Hair follicle dermal papilla cell (primary cell): ENCODE measurements at places on chromosomes 3 and 15. TPM values are rescaled to one million over a fixed set of nuclear protein-coding genes. Genes with fewer than 3 reads are reported as not detected.

Gene ASB14
- total RNA-seq = not detected in 2 replicates

Gene GOLIM4
- 43.6 and 44.6 TPM in 2 replicates for total RNA-seq

Gene CHST13
- total RNA-seq = 0.24 and 0.65 TPM in 2 replicates

Gene FGD5
- total RNA-seq = 0.12 and 0.16 TPM in 2 replicates

Gene NBEAL2
- 5.3 and 7.8 TPM in 2 replicates for total RNA-seq

Gene VEPH1
- 17.2 and 29.0 TPM in 2 replicates for total RNA-seq

Gene HMCES
- total RNA-seq = 9.6 and 9.9 TPM in 2 replicates

Gene APOD
- total RNA-seq = 8.6 and 12.0 TPM in 2 replicates

Gene PIGZ
- total RNA-seq = 1.5 and 1.6 TPM in 2 replicates

Gene XXYLT1
- 27.2 and 28.1 TPM in 2 replicates for total RNA-seq
